ENCODE measurements at places on chromosomes 6 and 20. TPM values are rescaled to one million over a fixed set of nuclear protein-coding genes. Genes with fewer than 3 reads are reported as not detected.

- DNase-seq = no peak
Observed at GRCh38 chr20:58312836-58313235, 3.3 kb downstream of the RAB22A start.

DNA sequence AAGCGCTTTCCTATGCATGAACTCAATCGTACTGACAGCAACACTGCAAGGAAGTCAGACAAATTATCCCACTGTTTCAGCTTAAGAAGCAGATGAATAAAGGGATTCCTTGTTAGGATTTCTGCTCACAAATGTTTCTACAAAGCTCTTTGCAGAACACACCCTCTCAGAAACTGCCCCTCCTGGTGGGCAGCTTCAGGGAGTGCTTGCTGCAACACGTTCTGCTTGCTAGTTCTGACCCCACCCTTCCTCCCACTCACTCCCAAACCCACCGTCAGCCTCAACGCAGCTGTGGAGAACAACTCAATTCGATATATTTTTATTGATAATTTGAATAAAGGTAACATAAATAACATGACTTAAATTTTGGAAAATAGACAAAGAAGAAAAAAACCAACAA lies 250.8 kb upstream of the PRDM1 start:
- DNase-seq = no peak

GRCh38 chr6:139367810-139368351 lies 6.6 kb downstream of the CITED2 start:
- peak; percentile 73 for DNase-seq

GRCh38 chr6:85063611-85064010 lies 299.2 kb upstream of the TBX18 start:
- no peak for DNase-seq

DNA sequence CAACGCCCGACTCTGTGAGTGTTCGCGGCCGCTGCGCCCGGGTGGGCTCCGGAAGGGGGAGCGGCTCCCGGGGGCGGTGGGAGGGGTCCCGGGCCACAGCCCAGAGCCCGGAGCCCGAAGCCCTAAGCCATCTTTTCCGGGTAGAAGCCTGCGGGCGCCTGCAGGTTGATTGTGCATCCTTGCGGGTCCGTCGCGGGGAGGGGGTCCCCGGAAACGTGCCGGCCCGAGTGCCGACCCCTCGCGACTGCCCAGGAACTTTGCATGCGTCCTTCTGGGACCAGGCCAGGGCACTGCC lies 413 bp downstream of the PTPRA start:
- DNase-seq = no peak

DNA sequence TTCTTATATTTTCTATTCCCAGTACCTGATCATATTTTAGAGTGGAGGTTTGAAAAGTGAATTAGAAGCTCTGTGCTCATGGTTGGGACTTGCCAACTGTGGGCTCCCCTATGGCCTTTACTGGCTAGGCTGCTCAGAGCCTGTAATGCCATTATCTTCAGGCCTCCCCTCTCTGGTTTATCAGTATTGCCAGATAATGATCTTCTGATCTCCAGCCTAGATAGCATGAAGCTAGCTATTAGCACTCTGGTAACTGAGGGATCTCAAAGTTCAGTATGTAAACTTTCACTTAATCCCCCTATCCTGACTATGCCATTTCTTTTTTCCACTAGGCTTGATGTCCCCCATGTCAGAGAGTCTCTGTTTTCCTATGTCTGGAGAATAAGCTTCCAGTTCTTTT lies 393.7 kb upstream of the CITED2 start:
- DNase-seq = no peak

The NKAPL gene
- not detected for total RNA-seq

The LY6G5B gene
- total RNA-seq = not detected

Measured in G401 (cell line).